ENCODE measurements at places on chromosomes 6 and 20.

DNA sequence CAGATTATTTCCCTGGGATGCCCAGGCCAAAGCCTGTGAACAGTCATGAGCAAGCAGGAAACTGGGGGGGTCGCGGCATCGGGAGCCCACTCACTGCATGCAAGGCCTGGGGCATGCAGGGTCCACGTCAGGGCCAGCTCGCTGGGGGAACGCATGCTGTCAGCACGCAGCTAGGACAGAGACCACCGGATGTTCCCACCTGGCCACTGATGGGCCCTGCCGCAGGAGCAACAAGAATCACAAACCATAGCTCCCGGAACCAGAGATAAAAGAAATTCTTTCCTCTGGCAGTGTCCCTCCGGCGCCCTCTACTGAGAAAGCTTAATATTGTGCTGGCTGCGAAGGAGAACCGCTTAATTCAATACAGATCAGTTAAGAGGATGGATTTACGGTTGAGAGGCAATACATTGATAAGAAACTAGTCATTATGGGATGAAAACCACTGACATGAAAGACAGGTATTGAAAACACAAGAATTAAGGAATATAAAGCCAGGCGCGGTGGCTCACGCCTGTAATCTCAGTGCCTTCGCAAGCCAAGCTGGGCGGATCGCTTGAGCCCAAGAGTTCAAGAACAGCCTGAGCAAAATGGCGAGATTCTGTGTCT lies 32.6 kb downstream of the C6orf15 start:
- no peak overlapping the region for H3K27ac ChIP-seq
- H3K4me1 ChIP-seq = peaks cover 9% of the 10 kb centered on the region
- peaks cover 6% of the 10 kb centered on the region for H3K27me3 ChIP-seq
- H3K36me3 ChIP-seq = no peaks in the 10 kb centered on the region
- peak; percentile 82 for DNase-seq

DNA sequence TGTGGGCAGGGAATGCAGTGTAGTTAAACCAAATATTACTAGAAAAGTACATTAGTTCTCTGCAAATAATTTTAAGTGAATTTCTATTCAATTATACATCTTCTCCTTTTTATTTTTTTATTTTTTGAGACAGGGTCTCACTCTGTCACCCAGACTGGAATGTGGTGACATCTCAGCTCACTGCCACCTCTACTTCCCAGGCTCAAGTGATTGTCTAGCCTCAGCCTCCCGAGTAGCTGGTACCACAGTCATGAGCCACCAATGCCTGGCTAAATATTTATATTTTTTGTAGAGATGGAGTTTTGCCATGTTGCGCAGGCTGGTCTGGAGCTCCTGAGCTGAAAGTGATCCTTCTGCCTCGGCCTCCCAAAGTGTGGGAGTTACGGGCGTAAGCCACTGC lies 76.1 kb downstream of the ITCH start:
- H3K27me3 ChIP-seq = no peaks in the 10 kb centered on the region
- H3K36me3 ChIP-seq = peaks cover 32% of the 10 kb centered on the region
- no peak overlapping the region for H3K4me3 ChIP-seq
- no peak for DNase-seq
- no peak overlapping the region for H3K27ac ChIP-seq
- peaks cover 19% of the 10 kb centered on the region for H3K4me1 ChIP-seq

DNA sequence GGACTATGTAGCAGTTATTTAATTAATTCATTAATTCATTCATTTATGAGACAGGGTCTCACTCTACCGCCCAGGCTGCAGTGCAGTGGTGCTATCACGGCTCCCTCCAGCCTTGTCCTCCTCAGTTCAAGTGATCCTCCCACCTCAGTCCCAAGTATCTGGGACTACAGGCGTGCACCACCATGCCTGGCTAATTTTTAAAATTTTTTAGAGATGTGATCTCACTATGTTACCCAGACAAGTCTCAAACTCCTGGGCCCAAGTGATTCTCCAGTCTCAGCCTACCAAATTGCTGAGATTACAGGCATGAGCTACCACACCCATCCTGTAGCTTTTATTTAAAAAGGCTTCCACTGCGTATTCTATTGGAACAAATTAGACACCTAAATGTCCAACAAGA lies 23.4 kb downstream of the SRPK1 start:
- DNase-seq = no peak
- no peaks in the 10 kb centered on the region for H3K4me1 ChIP-seq
- H3K36me3 ChIP-seq = peaks cover 42% of the 10 kb centered on the region
- H3K27me3 ChIP-seq = no peaks in the 10 kb centered on the region

GRCh38 chr6:110387986-110388385 lies 27.4 kb downstream of the DDO start:
- H3K4me1 ChIP-seq = peaks cover 23% of the 10 kb centered on the region
- H3K27me3 ChIP-seq = no peaks in the 10 kb centered on the region
- no peaks in the 10 kb centered on the region for H3K36me3 ChIP-seq
- H3K27ac ChIP-seq = no peak overlapping the region
- no peak for DNase-seq

DNA sequence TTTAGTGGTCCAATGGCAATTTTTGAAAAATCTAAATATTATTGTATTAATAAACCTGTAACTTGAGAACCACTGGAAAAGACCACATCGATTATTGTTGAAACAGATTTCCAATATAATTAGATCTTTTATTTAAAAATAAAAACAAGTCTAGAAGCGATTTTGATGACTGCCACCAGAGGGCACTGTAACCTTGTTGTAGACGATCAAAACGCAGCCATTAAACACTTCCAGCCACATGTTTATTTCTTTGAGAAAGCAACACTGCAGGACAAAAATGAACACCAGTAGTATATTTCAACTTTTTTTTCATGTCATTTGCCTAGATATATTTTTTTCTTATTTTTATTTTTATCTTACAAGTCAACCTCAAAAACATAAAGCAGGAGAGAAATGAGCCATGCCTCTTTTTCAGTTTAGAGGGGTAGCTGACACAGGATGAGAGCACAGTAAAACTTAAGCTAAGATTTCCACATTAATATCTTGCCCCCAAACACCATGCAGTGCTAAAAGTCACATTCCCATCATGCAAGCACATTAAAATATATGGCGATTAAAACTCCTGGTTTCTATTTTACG lies 115.4 kb downstream of the OPRM1 start:
- DNase-seq = peak; percentile 81
- H3K36me3 ChIP-seq = peaks cover 6% of the 10 kb centered on the region
- no peak overlapping the region for H3K27ac ChIP-seq
- peaks cover 33% of the 10 kb centered on the region for H3K4me1 ChIP-seq
- no peak overlapping the region for H3K4me3 ChIP-seq

DNA sequence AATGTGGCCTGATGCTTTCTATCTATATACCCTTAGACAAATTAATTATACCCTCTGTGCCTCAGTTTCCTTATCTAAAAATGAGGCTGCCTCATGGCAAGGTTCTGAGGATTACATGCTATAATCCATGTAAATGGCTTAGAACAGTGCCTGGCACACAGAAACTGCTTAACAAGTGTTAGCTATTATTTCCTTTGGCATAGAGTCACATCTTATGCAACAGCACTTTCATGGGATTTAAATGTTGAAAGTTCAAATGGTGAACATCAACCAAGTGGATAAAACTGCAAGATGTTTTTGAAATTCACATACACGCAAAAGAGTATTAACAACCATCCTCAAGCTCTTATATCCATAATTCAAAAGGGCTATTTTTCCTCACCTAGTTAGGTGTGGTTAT lies 202.8 kb upstream of the JAG1 start:
- H3K36me3 ChIP-seq = no peaks in the 10 kb centered on the region
- no peak overlapping the region for H3K4me3 ChIP-seq
- no peaks in the 10 kb centered on the region for H3K4me1 ChIP-seq
- no peak for DNase-seq
- H3K27ac ChIP-seq = no peak overlapping the region
- no peaks in the 10 kb centered on the region for H3K27me3 ChIP-seq

DNA sequence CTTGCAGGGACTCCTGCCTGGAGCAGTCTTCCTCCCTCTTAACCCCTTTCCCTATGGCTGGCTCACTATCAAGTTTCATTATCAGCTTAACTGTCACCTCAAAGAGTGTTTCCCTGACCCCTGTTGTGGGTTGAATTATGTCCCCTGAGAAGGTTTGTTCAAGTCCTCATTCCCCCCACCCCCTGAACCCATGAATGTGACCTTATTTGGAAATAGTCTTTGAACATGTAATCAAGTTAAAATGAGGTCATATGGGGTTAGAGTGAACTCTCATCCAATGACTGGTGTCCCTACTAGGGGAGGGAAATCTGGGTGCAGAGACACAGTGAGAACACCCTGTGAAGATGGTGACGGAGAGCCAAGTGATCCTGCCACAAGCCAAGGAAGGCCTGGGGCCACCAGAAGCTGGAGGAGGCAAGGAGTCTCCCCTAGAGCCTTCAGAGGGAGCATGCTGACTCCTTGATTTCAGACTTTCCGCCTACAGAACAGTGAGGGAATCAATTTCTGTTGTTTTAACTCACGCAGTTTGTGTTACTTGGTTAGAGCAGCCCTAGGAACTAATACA lies 165.2 kb upstream of the TOP1 start:
- H3K4me1 ChIP-seq = no peaks in the 10 kb centered on the region
- H3K27ac ChIP-seq = no peak overlapping the region
- H3K36me3 ChIP-seq = no peaks in the 10 kb centered on the region
- no peak for DNase-seq
- H3K4me3 ChIP-seq = no peak overlapping the region

DNA sequence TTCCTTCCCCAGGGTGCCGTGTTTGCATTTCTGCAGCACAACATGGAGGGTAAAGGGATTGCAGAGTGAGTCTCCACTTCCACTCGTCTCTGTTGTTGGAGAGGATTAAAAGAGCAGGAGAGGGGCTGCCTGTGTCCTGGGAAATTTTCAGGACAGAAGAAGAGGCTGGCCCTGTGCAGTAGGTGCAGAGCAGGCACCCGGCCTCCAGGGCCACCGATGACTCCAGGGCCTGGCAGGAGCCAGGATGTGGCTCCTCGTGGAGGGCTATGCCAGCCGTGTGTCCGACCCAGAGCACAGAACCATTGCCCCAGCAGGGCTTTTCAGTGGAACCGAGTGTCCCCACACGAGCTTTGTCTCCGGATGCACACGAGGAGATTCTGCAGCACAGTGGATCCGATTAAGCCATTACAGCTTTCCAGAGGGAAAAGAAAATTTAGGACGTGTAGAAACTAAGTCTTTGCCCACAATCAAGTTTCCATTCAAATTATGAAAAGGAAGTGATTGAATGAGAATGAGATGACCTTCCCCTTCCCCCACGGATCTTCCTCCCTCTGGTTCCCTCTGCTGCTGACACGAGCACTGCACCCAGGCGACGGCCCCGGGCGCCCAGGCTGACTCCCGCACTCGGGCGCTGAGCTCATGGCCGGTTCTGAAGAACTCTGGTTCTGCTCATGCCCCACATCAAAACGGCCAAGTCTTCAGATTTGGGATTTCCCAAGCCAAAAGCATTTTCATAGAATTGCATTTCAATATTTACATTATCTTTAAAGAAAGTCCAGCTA lies 43.1 kb upstream of the UNC93A start:
- no peak for DNase-seq
- H3K36me3 ChIP-seq = no peaks in the 10 kb centered on the region
- peaks cover 12% of the 10 kb centered on the region for H3K27me3 ChIP-seq

DNA sequence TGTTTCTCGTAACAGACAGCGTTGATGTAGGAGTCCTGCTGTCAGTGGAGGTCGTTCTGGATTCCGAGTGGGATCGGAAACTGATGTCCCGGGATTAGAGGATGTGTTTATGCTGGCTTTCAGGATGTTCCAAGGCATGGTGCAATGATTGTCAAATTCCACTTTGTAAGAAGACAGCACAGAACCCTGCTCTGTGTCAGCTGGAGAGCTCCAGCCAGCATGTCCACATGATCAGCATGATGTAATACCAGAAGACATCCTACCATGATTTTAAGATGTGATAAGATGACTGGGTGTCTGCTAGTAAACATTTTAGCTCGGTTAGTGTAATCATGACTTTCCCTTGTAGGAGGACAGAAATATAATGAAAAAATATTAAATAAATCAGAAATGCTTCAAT lies 20.3 kb downstream of the ENPP1 start:
- H3K27ac ChIP-seq = no peak overlapping the region
- H3K27me3 ChIP-seq = peaks cover 16% of the 10 kb centered on the region
- no peaks in the 10 kb centered on the region for H3K36me3 ChIP-seq

Data from activated CD8-positive, alpha-beta T cell treated with anti-CD3 and anti-CD28 coated beads, Interleukin-2, amount 10 ng/mL, durations not matched to agents 7 days and 5 days (primary cell).